Activated naive CD8-positive, alpha-beta T cell treated with anti-CD3 and anti-CD28 coated beads, Interleukin-2, amount 50 U/mL, for 16 hours (primary cell): ENCODE measurements at places on chromosomes 4 and X.

DNA sequence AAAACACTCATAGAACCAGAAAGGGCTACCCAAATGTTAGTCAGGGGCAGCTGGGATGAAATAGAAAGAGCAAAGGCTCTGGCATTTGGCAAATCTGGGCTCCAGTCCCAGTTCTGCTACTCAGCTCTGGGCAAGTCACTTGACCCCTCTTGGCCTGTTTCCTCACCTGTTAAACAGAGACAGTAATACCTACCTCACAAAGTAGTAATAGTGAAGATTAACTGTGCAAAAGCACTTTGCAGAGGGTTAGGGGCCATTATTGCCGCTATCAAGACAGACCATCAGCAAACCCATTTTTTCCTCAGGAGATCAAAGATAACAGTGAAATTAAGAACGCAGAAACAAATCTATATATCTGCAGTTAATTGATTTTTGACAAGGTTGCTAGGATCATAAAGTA lies 20.6 kb downstream of the ZBTB33 start:
- no peak for DNase-seq

DNA sequence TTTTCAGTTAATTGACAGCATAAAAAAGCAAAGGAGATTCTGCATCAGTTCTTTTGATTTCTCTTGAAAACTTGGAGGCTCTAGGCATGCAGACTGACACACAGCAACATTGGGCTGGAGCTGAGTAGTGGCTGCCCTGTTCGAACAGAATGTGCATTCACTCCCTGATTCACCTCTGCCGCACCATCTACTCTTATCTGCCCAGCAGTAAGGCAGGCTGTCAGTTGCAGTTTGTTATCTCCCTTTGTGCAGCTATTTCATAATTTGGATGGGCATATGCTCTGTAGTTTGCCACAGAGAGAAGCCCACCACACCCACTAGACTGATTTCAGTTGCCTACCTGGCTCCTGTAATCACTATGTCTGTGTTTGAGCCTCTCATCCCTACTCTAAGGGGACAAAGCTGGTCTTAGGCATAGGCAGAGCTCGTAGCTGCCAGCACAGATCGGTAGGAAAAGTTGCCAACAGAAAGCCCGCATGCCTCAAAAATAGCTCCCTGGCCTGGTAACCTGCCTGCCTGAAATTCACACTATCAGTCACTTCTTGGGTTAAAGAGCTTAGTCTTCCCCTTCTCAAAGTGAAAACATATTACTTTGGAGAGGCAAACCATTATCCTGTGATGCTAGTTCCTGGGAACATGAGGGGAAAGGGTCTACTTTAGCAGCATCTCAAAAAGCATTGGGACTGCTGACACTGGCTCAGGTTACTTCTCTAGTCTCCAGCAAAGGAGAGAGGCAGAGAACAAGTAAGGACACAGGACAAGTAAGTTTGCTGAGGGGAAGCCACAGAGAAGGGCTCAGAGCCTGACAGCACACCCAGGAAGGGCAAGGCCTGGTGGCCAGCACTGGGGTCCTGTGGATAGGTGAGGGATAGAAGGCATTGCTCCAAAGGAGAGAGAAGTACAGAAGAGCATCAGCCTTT lies 75.9 kb upstream of the TMEM164 start:
- DNase-seq, result no peak

DNA sequence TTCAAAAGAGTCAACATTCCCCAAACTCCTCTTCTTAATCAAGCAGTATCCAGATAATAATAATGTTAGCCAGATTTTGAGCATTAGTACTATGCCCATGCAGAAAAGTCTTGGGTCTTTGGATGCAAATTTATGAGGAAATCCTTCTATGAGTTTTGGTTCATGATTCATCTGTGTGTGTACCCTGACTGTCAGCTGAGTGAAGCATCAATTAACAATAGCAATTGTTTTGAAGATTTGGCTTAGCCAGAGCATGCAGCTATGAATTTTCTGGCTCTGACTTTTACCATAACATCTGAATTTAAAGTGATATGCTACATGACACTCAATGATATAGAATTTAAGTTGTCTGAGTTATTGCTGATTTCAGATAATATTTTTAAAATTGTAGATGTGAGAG lies 145.8 kb downstream of the KLHL4 start:
- DNase-seq, result no peak

GRCh38 chrX:120428309-120428708 lies 40.8 kb downstream of the LAMP2 start:
- no peak for DNase-seq

GRCh38 chr4:20127626-20128025 lies 124.1 kb upstream of the SLIT2 start:
- no peak for DNase-seq

- no peak for DNase-seq
These were observed 171.5 kb downstream of the CFAP299 start for GRCh38 chr4:80507077-80507476.

DNA sequence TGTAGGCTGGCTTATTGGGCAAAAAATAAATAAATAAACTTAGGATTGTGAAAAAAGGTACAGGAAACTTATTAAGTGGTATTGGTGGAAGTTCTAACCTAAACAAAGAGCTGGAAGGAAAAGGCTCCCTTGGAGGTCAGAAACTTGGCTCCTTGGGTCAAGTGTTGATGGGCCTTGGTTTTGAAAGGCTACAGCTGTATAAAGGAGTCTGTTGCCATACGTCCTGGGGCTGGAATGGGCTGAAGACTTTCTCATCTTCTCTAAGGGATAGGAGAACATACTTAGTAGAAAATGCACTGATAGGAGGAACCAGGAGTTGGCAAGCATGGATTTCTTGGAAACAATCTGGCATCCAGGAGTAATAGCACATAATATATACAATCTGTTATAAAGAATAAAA lies 56.6 kb downstream of the PDLIM5 start:
- no peak for DNase-seq

DNA sequence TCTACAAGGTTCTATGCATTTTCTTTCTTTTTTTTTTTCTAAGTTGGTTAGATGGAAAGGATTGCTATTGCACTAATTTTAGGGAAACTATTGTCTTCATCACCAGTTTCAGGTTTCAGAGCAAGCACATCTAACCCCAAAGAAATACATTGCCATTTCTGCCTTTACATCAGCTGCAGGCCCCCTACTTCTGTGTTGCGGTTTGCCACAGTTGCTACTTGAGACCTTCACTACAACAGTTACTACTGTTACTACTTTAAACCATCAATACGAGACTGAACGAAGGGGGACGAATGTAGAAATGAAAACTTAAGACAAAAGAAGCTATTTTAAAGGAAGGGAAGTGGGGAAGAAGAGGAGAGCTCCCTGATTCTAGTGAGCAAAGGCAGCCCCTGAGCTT lies 256.7 kb upstream of the LCORL start:
- no peak for DNase-seq

DNA sequence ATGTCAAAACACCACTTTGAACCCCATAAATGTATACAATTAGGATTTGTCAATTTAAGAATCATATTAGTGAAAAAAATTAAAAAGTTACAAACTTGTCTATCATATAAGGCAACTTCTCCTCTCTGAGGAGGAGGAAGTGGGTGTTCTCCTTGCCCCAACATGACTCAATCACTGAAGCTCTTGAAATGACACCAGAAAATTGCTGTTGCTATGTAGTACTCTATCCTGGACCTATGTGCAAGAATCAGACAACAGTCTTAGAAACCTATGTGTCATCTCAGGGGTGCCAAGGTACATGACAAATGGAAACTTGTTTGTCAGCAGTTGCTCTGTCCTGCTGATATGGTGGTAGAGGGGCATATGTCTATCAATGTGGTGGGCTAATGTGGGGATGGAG lies 47.7 kb downstream of the HMGB3 start:
- no peak for DNase-seq

GRCh38 chr4:14879683-14880082 lies 122.6 kb upstream of the CPEB2 start:
- DNase-seq, result no peak

DNA sequence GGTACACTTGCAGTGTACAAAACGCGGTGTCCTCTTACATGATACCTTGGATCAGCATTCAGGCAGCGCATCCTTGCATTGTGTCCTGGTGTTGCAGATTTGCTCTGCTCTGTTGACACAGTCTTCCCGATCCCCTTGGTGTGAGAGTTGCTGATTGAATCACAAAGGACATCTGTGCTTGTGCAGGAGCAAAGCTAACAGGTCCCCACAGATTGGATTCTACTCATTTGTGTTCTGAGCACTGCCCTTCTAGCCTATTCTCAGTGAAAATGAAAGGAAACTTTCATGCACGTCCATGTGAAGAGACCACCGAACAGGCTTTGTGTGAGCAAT lies 171.4 kb downstream of the FRMPD4 start:
- no peak for DNase-seq

DNA sequence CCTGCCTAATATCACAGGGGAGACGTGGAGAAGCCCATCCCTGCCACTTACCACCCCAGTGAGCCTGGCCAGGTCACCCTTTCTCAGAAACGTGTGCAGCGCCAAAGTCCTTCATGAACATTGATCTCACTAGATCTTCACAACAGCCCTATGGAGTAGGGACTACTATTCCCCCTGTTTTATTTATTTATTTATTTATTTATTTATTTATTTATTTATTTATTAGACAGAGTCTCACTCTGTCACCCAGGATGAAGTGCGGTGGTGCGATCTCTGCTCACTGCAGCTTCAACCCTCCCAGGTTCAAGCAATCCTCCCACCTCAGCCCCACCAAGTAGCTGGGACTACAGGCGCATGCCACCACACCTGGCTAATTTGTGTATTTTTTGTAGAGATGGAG lies 61.8 kb downstream of the PPP2R2C start:
- no peak for DNase-seq

DNA sequence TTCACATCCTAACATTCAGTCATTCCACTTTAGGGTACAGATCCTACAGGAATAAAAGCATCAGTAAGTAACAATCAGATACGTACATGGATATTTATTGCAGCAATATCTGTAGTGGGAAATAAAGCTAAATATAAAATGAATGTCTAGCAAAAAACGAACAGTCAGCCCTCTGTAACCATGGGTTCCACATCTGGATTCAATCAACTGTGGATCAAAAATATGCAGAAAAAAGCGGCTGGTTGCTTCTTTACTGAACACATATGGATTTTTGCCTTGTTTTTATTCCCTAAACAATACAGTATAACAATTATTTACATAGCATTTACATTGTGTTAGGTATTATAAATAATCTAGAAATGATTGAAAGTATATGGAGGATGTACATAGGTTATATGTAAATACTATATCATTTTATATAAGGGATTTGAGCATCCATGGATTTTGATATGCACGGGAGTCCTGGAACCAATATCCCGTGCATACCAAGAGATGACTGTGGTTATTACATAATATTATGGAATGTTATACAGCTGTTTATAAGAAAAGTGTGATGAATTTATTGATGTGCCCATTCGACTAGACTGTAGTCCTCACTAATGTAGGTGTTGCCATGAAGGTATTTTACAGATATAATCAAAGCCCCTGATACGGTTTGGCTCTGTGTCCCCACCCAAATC lies 132.8 kb downstream of the ARHGEF9 start:
- DNase-seq, result no peak

GRCh38 chrX:37712458-37712857 lies 26.9 kb downstream of the XK start:
- no peak for DNase-seq
